Activated T-cell treated with anti-CD3 and anti-CD28 coated beads, Interleukin-2, amount 50 U/mL, for 72 hours (primary cell): ENCODE measurements at places on chromosomes 16 and 17.
A peak's percentile ranks its signal among the peaks of the same experiment; 100 is the strongest.

DNA sequence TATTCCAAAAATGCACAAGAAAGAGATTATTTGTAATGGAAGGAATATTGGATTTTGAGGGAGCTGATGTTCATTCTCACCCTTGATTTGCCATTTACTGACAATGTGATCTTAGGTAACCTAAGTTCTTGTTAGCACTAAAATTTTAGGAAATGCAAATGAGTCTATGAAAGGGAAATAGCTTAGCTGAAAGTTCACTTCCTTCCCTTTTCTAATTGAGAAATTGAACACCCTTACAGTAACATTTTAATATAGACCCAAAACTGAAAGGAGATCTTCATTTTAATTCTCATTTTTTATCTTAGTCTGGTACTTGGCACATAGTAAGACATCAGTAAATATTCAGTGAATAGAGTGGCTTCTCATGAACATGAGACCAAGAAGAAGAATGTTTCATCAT is 10.9 kb upstream of the WSB1 start:
- no peak for DNase-seq
- H3K4me3 ChIP-seq = no peak overlapping the region
- peaks cover 3% of the 10 kb centered on the region for H3K27me3 ChIP-seq
- H3K4me1 ChIP-seq = no peaks in the 10 kb centered on the region

DNA sequence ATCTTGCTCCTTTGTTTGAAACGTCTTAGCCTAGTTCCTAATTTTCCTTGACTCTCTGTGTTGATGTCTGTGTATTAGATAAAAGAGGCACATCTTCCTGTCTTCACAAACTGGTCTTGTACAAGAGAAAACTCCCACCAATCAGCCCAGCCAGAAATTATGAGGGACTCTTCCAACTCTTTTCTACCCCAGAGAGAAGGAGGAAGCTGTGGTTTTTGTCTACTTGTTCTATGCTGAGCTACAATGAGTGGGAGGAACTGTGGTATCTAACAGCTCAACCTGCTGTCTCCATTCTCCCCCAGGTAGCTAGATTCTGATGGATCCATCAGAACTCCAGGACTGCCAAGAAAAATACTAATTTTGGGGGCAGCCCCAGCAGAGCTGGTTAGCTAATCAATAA is 392.5 kb downstream of the HS3ST3B1 start:
- no peak overlapping the region for H3K4me3 ChIP-seq
- no peak for DNase-seq
- no peak overlapping the region for H3K27ac ChIP-seq

DNA sequence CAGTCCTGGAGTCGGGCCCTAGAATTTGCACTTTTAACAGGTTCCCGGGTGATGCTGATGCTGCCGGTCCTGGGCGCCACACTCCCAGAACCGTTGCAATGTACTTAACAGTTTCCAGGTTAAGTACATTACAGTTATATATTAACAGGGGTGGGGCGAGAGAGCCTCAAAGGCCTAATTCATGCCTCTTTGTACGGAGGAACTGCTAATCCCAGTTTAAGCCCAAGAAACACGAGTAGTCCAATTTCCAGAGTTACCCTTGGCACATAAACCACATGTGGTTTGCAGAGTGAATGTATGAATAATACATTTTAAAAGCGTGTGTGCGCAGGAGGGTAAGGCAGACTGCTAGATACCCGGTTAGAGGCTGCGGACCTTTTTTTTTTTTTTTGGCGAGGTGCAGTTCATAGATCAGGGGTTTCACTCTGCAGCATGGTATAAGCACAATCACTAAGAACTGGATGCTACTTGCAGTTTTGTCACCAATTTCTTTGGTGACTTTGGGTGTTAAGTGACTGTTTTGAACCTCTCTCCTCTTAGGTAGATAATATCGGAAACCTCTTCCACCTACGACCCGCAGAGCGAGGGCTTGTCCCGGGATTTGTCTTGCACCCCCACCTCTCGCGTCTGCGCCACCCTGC is 713 bp downstream of the COX11 start:
- H3K27ac ChIP-seq = no peak overlapping the region
- H3K36me3 ChIP-seq = no peaks in the 10 kb centered on the region
- H3K27me3 ChIP-seq = no peaks in the 10 kb centered on the region
- peak; percentile 54 for DNase-seq

- no peaks in the 10 kb centered on the region for H3K27me3 ChIP-seq
- H3K4me3 ChIP-seq = peak overlapping the region; percentile 91
- DNase-seq = peak; percentile 62
- peaks cover 71% of the 10 kb centered on the region for H3K4me1 ChIP-seq
- H3K27ac ChIP-seq = peak overlapping the region; percentile 86
Observed at GRCh38 chr16:22191532-22192260, 14.4 kb upstream of the EEF2K start.

DNA sequence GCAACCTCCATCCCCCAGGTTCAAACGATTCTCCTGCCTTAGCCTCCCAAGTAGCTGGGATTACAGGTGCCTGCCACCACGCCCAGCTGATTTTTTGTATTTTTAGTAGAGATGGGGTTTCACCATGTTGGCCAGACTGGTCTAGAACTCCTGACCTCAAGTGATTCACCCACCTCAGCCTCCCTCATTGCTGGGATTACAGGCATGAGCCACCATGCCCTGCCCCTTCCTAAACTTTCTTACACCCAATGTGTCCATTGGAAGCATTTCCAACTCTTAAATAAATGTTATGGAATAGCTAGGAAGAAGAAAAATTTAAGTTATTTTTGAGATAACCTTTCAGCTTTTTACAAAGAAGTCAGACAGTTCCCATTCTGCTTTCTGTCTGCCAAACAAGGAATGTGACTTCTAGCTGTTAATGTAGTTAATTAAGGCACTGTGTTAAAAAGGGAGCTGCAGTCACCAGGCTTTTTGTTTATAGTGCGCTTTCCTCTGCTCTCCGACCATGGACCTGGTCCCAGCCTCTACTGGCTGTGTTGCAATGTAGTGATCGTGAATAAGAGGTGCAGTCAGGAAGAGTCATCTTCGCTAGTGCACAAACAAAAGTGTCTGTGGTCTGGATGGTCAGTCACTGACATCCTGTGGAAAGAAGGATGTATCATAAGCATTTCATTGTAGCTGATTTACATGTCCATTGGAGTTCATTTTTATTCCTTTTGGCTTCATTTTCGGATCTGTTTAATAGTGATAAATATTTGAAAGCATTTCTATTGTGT is 39.7 kb downstream of the USP10 start:
- H3K4me1 ChIP-seq = peaks cover 73% of the 10 kb centered on the region
- no peaks in the 10 kb centered on the region for H3K27me3 ChIP-seq
- peaks cover 2% of the 10 kb centered on the region for H3K36me3 ChIP-seq
- no peak overlapping the region for H3K27ac ChIP-seq
- no peak for DNase-seq

DNA sequence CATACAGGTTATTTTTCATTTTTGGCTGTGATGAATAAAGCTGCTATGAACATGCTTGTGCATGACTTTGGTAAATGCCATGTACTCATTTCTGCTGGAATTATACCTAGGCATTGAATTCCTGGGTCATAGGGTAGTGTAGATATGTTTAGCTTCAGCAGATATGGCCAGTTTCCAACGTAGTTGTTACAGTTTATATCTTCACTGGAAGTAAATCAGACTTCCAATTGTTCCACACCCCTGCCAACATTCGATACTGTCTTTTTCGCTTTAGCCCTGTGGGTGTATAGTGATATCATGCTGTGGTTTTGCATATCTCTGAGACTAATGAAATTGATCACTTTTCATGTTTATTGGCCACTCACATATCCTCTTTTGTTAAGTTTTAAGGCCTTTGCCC is 50.4 kb downstream of the ARHGAP27 start:
- H3K36me3 ChIP-seq = no peaks in the 10 kb centered on the region
- no peak for DNase-seq
- no peak overlapping the region for H3K4me3 ChIP-seq
- H3K4me1 ChIP-seq = peaks cover 43% of the 10 kb centered on the region

DNA sequence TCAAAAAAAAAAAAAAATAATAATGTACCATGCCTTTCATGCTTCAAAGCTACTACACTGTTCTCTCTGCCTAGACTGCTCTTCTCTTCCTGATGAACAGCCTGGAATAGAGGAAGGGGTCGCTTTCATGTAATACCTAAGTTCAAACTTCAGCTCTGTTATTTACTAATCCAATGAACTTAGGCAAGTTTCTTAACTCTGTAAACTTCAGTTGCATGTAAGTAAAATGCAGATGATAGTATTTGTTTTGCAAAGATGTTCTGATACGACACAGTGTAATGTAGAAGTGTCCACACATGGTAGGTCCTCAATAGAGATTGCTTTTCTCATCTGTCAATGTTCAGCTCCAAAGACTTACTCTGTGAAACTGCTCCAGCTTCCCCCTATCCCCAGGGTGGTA is 6.6 kb downstream of the COA3 start:
- no peaks in the 10 kb centered on the region for H3K36me3 ChIP-seq
- DNase-seq = no peak
- no peak overlapping the region for H3K27ac ChIP-seq
- H3K4me1 ChIP-seq = peaks cover 8% of the 10 kb centered on the region

DNA sequence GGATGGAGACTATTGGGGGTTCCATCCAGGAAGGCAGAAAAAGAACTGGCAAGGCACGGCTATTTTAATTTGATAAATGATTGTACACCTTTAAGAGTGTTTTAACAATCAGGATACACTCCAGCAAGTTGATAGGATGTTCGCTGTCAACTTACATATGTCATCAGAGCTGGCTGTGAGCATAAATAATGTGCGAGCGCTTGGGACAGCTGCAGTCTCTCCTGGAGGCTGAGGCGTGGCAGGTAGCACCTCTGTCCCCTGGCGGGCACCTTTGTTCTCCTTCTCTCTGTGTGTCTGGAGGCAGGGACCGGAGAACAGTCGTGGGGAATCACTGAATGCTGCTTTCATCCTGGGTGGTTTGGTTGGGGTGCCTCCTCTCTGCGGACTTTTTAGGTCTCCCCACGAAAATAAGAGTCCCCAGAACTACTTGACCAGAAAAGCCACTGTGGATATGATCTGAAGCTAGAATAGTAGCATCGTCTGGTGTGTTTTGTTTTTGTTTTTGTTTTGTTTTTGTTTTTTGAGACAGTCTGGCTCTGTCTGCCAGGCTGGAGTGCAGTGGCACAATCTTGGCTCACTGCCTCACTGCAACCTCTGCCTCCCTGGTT is 9.4 kb downstream of the BAHCC1 start:
- H3K27ac ChIP-seq = no peak overlapping the region
- no peaks in the 10 kb centered on the region for H3K36me3 ChIP-seq
- peaks cover 54% of the 10 kb centered on the region for H3K27me3 ChIP-seq
- DNase-seq = no peak

- peaks cover 18% of the 10 kb centered on the region for H3K27me3 ChIP-seq
- peak overlapping the region; percentile 35 for H3K27ac ChIP-seq
- H3K36me3 ChIP-seq = no peaks in the 10 kb centered on the region
- H3K4me1 ChIP-seq = peaks cover 53% of the 10 kb centered on the region
Observed at GRCh38 chr17:36727577-36727976, 126.2 kb downstream of the MRM1 start.

DNA sequence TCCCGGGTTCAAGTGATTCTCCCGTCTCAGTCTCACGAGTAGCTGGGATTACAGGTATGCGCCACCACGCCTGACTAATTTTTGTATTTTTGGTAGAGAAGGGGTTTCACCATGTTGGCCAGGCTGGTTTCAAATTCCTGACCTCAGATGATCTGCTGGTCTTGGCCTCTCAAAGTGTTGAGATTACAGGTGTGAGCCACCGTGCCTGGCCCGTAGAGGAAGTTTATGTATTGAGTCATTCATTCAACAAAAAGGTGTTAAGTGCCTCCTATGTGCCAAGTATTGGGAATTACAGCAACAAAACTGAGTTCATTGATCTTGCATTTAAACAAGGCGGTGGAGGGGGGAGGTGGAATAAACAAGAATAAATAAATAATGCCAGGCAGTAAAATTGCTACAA is 10.2 kb upstream of the CNOT1 start:
- no peak overlapping the region for H3K27ac ChIP-seq
- peaks cover 12% of the 10 kb centered on the region for H3K4me1 ChIP-seq
- no peak for DNase-seq
- no peaks in the 10 kb centered on the region for H3K27me3 ChIP-seq

GRCh38 chr17:80443916-80444643 is 29.1 kb downstream of the ENDOV start:
- no peak for DNase-seq
- no peaks in the 10 kb centered on the region for H3K27me3 ChIP-seq
- no peak overlapping the region for H3K4me3 ChIP-seq

GRCh38 chr16:82824408-82824807 is 197.6 kb downstream of the CDH13 start:
- DNase-seq = no peak
- H3K36me3 ChIP-seq = no peaks in the 10 kb centered on the region
- no peaks in the 10 kb centered on the region for H3K4me1 ChIP-seq
- H3K27me3 ChIP-seq = no peaks in the 10 kb centered on the region
- H3K27ac ChIP-seq = no peak overlapping the region
- no peak overlapping the region for H3K4me3 ChIP-seq

DNA sequence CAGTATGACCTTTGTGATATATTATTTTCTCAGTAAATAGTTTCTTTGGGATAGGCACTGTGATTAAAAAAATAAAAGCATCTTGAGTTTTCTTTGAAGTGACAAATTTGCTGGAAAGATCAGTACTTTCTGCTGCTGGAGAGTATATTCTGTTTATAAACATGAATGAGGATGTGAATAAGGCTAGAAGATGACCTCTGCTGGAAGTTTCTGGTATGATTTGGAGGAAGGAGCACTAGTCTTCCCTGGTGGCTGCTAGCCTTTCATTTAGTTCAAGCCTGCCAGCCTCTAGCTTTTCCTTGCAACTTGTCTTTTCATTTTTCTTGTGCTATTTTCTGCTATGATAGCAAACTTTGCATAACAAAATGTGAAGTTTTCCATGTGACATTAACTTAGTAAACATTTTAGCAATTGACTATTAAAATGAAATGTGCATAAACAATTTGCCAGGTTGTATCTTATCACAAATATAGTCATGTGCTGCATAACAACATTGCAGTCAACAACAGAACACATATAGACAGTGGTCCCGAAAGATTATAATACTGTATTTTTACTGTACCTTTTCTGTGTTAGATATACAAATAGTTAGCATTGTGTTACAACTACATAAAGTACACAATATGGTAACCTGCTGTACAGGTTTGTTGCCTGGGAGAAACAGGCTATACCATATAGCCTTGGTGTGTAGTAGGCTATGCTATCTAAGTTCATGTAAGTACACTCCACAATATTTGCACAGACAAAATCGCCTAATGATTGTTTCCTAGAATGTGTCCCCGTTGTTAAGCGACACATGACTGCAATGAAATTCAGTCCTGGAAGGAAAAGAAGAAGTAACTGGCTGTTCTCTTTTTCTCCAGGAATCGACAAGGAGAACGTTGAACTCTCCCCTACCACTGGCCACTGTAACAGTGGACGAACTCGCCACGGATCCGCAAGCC is 18.1 kb upstream of the RAB11FIP4 start:
- H3K4me3 ChIP-seq = no peak overlapping the region
- peak; percentile 39 for DNase-seq
- H3K36me3 ChIP-seq = no peaks in the 10 kb centered on the region
- no peak overlapping the region for H3K27ac ChIP-seq
- no peaks in the 10 kb centered on the region for H3K27me3 ChIP-seq

DNA sequence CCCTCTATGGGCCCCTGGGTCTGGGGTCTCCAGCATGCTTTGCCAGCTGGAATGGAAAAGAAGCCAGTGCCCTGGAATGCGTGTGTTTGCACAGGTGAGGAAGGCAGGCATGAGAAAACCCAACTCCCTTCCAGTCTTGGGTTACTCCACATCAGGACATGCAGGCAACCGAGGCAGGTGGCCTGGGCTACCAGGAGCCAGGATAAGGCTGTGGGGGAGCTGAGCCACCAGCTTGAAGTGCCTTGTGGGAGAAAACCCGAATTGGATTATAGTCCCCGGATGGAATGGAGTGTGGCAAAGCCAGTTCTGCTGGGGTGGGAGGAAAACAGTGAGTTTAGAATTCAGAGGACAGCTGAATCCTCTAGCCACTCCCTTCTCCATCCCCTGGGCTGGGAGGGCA is 7.2 kb downstream of the SRCIN1 start:
- peak; percentile 61 for DNase-seq
- H3K27ac ChIP-seq = no peak overlapping the region
- H3K36me3 ChIP-seq = no peaks in the 10 kb centered on the region
- H3K4me3 ChIP-seq = no peak overlapping the region
- peaks cover 31% of the 10 kb centered on the region for H3K4me1 ChIP-seq
